ENCODE measurements at places on chromosomes 16 and 17. TPM values are rescaled to one million over a fixed set of nuclear protein-coding genes. Genes with fewer than 3 reads are reported as not detected.

The CCDC154 gene
- total RNA-seq: 3.6 TPM

The RND2 gene
- 2.8 TPM for total RNA-seq

The TMEM238L gene
- total RNA-seq: 7.5 TPM

GRCh38 chr16:54867302-54867832 lies 63.3 kb upstream of the IRX5 start:
- no peak for DNase-seq

- no peak for DNase-seq
These were observed 42.4 kb upstream of the MTMR4 start for GRCh38 chr17:58556833-58557250.

- DNase-seq: no peak
These were observed 27.2 kb downstream of the ZNF594 start for GRCh38 chr17:5164436-5164835.

GRCh38 chr16:1773703-1774447 lies 941 bp upstream of the MRPS34 start:
- no peak for DNase-seq

GRCh38 chr17:37318931-37319594 lies 56.7 kb upstream of the C17orf78 start:
- no peak for DNase-seq

- DNase-seq: peak; percentile 93
These were observed 340 bp upstream of the ROGDI start for GRCh38 chr16:4802659-4803287.

DNA sequence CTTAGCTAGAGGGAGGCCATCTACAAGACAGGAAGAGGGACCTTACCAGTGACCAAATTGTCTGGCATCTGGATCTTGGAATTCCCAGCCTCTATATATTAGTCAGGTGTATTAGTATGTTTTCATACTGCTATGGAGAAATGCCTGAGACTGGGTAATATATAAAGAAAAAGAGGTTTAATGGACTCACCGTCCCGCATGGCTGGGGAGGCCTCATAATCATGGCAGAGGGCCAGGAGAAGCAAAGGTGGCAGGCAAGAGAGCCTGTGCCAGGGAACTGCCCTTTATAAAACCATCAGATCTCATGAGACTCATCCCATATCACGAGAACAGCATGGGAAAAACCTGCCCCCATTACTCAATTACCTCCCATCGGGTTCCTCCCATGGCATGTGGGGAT lies 500.2 kb downstream of the SHISA9 start:
- no peak for DNase-seq
